ENCODE measurements at places on chromosomes 6 and 20. TPM values are rescaled to one million over a fixed set of nuclear protein-coding genes. Genes with fewer than 3 reads are reported as not detected.

- no peak for DNase-seq
Observed at GRCh38 chr20:3783068-3783489, 1.8 kb upstream of the SPEF1 start.

DNA sequence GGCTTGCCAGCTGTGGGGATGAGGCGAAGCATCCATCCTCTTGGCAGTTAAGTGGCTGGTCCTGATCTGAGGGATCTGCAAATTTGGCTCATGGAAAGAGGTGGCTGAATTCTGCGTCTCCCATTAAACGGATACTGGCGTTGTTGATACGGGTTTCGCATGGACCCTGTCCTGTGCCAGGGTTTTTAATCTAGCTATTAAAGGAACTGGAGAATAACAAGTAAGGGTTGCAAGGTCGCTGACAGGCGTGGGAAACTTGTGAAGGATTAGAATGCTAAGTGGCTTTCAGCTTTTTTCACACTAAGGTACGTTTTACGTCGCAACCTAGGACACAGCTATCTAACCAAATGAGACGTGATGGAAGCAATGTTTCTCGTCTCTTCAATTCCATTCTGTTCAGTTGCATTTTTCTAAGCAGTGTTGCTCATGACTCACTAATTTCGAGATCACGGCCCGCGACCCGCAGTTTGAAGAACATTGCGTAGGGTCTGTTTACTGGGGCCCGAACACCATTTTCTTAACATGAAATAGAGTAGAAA is 852 bp downstream of the GMNN start:
- no peak for DNase-seq

- no peak for DNase-seq
Observed at GRCh38 chr6:44097782-44098317, 29.4 kb downstream of the MRPL14 start.

DNA sequence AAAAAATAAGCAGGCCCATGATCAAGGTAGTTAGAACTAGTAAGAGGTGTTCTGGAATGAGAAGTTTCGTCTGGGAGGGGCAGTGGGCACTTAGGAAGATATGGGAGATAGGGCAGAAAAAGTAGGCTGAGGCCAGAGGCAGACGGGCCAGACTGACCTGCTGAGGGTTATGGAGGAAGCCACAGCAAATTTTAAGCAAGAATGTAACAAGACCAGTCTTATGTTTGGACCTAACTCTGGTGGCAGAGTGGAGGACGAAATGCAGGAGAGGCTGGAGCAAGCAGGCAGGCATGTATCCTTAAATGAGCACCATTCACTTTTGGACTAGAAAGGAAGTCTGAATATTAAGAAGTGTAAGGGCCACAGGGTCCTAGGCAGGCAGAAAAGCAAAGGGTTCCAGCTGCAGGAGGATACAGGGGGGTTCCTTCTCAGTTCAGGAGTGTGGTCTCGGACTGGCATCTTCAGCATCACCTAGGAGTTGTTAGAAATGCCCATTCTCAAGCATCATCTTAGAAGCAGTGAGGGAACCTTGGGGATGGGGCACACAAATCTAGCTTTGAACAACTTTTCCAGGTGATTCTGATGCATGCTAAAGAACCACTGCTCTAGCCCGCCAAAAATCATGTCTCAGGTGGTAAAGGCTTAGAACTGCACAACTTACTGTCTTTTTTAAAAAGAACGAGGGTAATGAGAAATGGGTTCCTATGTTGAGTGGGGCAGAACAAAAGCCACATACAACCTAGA is 1.7 kb upstream of the DSTN start:
- no peak for DNase-seq

DNA sequence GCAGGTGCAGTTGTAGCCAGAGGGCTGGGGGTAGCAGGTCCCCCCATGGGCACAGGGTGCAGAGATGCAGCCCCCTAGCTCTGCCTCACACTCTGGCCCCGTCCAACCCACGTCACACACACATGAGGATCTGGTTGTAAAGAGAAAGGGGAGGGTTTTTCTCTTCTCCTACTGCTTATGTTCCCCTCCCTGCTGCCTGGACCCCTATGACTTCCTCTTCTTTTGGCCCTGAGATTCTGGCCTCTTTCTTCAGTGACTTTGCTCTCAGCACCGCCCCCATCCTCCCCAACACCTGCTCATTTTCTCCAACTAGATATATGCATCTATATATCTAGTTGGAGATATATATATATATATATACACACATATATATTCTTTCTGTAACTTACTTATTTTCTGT is 9.7 kb downstream of the NOTCH4 start:
- no peak for DNase-seq

- DNase-seq = no peak
Observed at GRCh38 chr6:38320843-38321242, 318.9 kb downstream of the BTBD9 start.

- no peak for DNase-seq
Observed at GRCh38 chr6:167146135-167146534, 11.6 kb downstream of the GPR31 start.

GRCh38 chr6:152338335-152339125 is 298.6 kb downstream of the SYNE1 start:
- DNase-seq = no peak

Gene DEFB124
- total RNA-seq = not detected

Gene EPB41L1
- total RNA-seq = 63.1 TPM

Gene E2F1
- total RNA-seq = 5.9 TPM

Gene STX11
- total RNA-seq = 1.5 TPM

Gene MYLK2
- total RNA-seq = not detected

Data from left colon (tissue), 2 donors.